Activated naive CD8-positive, alpha-beta T cell treated with anti-CD3 and anti-CD28 coated beads, Interleukin-2, amount 10 ng/mL, durations not matched to agents 7 days and 5 days (primary cell): ENCODE measurements at places on chromosomes 6 and 20. TPM values are rescaled to one million over a fixed set of nuclear protein-coding genes. Genes with fewer than 3 reads are reported as not detected.
A peak's percentile ranks its signal among the peaks of the same experiment; 100 is the strongest.

Gene KCNB1
- 0.09 TPM for total RNA-seq

DNA sequence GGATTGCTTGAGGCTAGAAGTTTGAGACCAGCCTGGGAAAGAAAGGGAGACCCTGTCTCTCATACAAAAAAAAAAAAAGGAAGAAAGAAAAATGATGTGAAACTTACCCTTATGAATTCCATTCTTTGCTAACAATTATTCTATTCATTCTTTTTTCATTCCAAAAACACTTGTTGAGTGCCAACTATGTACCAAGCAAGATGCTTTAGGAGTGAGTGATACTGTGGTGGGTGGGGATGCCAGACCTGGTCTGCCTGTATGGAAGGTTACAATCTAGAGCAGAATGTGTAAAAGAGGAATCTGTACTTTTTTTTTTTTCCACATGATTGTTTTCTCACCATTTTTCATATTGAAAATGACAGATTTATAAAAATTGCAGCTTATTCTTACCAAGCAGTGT, 73.8 kb upstream of the TULP1 start:
- H3K4me3 ChIP-seq = no peak overlapping the region
- no peak for DNase-seq
- peak overlapping the region; percentile 6 for H3K27ac ChIP-seq

Gene MAFB
- 3.1 TPM for total RNA-seq

GRCh38 chr6:108589244-108589791, 28.6 kb downstream of the FOXO3 start:
- H3K4me1 ChIP-seq = peaks cover 41% of the 10 kb centered on the region
- no peak for DNase-seq
- no peak overlapping the region for H3K27ac ChIP-seq
- H3K36me3 ChIP-seq = peaks cover 4% of the 10 kb centered on the region
- H3K4me3 ChIP-seq = no peak overlapping the region
- no peaks in the 10 kb centered on the region for H3K27me3 ChIP-seq

DNA sequence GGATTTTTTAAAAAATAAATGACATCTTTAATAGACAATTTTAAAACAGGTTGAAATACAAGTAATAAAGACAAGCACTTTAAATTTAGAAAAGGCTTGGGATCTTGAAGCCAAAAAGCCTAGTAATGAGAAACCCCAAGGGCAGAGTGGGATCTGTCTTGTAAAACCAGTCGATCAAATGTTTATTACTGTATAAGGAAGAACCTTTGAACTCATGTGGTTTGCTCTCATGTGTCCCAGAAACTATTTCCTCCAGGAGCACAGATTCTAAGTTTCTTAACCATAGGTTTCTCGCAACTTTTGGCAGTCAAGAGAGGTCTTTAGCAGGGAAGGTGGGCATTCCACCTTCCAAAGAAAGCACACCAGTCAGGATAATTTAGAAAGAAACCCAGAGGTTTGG, 541.7 kb upstream of the BTBD3 start:
- no peaks in the 10 kb centered on the region for H3K36me3 ChIP-seq
- no peak overlapping the region for H3K27ac ChIP-seq
- H3K4me3 ChIP-seq = no peak overlapping the region
- DNase-seq = no peak

GRCh38 chr6:101402622-101403031, 9.1 kb downstream of the GRIK2 start:
- no peak for DNase-seq
- no peaks in the 10 kb centered on the region for H3K36me3 ChIP-seq
- peaks cover 51% of the 10 kb centered on the region for H3K27me3 ChIP-seq
- H3K27ac ChIP-seq = no peak overlapping the region

GRCh38 chr20:43752561-43753301, 25.9 kb upstream of the GTSF1L start:
- peaks cover 8% of the 10 kb centered on the region for H3K36me3 ChIP-seq
- H3K4me1 ChIP-seq = peaks cover 33% of the 10 kb centered on the region
- peak overlapping the region; percentile 94 for H3K27ac ChIP-seq
- DNase-seq = peak; percentile 52
- H3K4me3 ChIP-seq = peak overlapping the region; percentile 73
- H3K27me3 ChIP-seq = no peaks in the 10 kb centered on the region

DNA sequence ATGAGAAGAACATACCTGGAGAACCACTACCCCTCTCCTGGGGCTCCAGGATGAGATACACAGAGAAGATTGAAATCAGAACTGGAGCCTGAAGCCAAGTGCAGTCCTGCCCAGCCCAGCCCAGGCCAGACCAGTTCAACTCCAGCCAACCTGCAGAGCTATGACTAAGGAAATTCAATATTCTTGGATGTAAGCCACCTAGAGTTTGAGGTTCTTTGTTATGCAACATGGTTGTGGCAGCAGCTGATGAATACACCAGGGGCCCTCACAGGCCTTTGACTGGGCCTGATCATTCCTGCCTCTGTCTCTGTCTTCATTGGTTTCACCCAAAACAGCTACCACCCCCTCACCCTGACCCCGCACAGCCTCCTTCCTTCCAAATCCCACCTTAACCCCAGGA, 167.8 kb downstream of the LRFN2 start:
- H3K27ac ChIP-seq = no peak overlapping the region
- H3K4me1 ChIP-seq = no peaks in the 10 kb centered on the region
- H3K4me3 ChIP-seq = no peak overlapping the region
- H3K27me3 ChIP-seq = peaks cover 3% of the 10 kb centered on the region

GRCh38 chr6:35191889-35192288, 21.9 kb upstream of the SCUBE3 start:
- no peak overlapping the region for H3K4me3 ChIP-seq
- no peak for DNase-seq
- no peaks in the 10 kb centered on the region for H3K36me3 ChIP-seq
- peaks cover 6% of the 10 kb centered on the region for H3K4me1 ChIP-seq
- no peak overlapping the region for H3K27ac ChIP-seq
